Stimulated activated CD4-positive, alpha-beta T cell treated with anti-CD3 and anti-CD28 coated beads, Interleukin-1b, Interleukin-23, amount 100 ng/mL, for 1 hour (primary cell): ENCODE measurements at places on chromosomes 1 and 21.

GRCh38 chr1:56816909-56817308 is 2.3 kb downstream of the FYB2 start:
- DNase-seq = no peak

- DNase-seq = no peak
These were observed 240.4 kb downstream of the SDCCAG8 start for GRCh38 chr1:243496187-243496646.

GRCh38 chr1:214027498-214027897 is 39.7 kb downstream of the PROX1 start:
- DNase-seq = no peak

DNA sequence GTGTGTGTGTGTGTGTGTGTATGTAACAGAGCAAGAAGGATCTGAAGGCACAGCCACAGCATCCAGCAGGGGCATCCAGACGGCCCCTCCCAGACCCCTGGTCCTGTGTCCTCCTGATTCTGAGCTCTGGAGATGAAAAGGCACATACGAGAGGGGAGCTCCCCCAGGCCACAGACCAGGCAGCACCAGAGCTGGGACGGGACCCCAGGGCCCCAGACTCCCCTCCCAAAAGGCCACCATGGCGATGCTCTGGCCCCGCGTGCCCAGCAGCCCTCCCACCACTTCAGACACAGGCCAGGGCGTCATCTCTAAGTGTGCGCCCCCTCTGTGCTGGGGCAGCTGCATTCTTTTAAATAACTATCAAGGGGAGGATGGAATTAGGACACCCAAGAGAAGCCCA is 245.8 kb downstream of the MATN1 start:
- DNase-seq = no peak

DNA sequence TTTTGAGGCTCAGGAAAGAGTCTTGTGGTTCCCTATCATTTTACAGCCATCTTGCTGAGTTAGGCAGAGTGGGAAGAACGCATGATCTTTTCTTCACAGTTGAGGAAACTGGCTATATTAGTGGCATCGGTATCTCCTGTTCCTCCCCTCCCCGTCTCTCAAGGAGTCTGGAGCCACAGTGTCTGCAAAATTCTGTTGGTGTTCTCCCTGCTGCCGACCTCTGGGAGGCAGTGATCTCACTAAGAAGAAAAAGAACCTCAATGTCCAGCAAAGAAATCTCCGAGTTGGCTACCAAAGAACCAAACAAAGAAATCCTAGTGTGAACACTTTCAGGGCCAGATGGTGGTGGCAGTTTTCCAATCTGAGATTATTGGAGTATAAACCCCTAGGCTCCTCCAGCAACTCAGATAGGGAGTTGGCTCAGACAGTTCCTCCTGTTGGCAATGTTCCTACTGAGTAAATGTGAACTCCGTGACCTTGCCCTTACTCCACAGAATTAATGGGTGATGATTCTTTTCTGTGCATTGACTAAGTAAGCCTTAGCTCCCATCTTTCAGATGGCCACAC is 41.2 kb downstream of the PRAMEF20 start:
- no peak for DNase-seq

DNA sequence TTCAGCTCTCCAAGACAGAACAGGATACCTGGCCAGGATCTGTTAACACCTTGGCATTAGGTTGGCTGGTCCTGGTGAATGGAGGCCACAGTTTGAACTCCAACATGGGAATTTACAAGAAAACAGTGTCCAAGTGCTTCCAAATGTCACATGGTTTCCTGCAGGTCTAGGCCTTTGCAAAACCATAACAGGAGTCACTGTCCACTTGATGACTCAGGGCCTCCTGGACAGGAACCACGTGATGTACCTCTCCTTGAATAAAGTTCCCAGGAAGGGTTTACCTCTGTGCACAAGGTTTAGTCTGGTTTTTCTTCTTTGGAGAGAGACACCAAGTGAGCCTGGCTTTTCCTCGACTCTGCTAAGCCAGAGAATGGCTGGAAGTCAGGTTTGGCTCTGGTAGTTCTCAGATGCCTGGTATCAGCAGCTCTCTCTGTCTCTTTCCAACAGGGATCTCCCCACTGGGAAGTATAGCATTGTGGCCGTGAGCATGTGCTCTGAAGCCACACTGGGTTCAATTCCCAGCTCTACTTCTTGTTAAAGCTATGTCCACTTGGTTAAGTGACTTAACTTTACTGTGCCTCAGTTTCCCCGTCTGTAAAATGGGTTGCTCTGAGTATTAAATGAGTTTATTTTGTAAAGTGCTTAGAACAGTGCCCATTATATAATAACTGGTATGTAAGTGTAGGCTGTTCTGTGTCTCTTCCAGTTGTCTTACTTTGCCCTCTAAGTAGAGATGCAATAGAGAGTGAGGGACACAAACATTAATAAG is 27.3 kb upstream of the TMEM61 start:
- DNase-seq = no peak

- no peak for DNase-seq
These were observed 5.1 kb downstream of the CD1D start for GRCh38 chr1:158185770-158186169.

DNA sequence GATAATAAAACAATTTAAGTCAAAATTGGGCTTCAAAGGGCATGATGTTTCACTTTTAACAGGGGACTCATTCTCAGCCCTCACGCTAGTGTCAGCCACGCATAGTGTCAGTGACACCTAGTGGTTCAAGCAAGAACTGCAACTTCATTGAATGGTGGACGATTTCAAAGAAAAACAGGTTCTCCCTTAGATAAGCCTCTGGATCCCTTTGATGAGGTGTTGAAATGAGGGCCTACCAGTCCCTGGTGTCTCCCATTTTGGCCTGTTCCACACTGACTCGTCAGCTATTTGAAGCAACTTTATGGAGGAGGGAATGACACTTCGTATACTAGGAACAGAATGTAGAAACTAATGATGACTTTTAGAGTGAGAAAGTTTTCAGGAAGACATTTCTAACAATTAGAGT is 56.2 kb downstream of the FCRL5 start:
- no peak for DNase-seq

GRCh38 chr1:2210084-2210653 is 15.6 kb upstream of the FAAP20 start:
- DNase-seq = no peak

GRCh38 chr1:225426395-225427234 is 1.2 kb downstream of the LBR start:
- DNase-seq = no peak

GRCh38 chr1:179881642-179882252 is 338 bp upstream of the TOR1AIP1 start:
- no peak for DNase-seq

DNA sequence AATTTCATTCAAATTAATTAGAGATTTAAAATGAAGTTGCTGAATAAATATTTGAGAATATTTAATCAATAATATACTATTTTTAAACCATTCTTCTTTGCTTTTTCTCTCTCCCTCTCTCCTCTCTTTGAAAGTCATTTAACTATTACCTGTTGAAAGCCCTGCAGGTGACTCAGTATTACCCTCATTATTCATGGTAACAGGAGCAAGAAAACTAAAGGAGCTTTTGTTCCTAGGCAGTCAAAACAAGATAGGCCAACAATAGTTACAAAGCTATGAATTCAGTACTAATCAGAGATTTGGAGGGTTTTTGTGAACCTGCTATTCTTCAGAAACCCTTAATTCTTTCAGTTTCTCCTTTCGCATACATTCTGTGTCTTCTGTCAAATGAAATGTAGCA is 721.3 kb upstream of the NCAM2 start:
- DNase-seq = no peak

DNA sequence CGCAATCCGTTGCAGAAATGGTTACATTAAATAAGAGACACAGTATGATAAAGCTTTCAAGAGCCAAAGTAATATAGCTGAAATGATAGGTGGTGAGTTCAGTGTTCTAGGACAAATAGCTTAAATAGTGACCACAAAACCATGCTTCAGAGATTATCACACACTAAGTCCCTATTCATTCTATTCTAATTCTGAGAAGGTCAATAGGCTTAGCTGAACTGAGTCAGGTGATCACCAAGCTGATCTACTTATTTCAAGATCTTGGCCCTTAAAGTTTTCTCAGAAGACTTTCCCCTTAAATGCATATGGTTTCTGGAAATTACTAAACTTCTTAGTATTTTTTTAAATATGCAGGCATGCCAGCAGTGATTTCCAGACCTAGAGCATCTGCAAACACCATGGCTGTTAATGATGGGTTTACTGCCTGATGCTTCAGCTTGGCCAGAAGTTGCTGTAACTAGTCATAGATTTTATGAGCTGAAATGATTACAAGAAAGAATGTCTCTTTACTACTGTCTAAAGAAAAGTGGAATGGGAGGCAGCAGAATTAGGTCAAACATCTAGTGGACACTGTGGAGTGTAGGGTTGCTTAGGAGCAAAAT is 242.9 kb downstream of the ST6GALNAC3 start:
- no peak for DNase-seq

DNA sequence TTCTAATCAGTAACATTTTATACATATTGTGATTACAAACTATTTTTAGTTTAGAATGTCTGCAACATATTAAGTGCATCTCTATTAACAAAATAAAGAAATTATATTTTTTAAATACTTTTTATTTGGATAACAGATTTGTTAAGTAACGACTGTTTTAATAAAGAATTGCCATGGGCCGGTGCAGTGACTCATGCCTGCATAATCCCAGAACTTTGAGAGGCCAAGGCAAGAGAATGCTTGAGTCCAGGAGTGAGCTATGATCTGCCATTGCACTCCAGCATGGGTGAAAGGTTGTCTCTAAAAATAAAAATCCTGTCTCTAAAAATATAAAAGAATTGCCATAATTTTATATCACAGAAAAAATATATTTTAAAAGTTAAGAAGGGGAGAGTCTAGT is 4.1 kb downstream of the LRRIQ3 start:
- no peak for DNase-seq

DNA sequence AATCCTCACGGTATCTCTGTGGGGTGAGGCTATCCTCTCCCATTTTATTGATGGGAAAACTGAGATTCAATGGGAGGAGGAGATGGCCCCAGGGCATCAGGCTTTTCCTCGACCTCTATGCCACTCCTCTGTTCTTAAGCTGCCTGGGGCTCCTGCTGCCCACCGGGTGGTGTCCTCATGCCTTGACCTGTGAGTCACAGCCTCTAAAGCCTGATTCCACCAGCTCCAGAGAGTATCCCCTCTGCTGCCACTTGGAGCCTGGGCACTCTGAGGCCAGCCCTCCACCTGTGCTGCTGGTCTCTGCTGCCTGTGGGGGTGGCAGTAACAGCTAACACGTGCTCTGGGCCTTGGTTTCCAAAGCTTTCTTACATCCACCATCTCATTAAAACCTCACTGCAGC is 241.2 kb downstream of the TRABD2B start:
- no peak for DNase-seq

DNA sequence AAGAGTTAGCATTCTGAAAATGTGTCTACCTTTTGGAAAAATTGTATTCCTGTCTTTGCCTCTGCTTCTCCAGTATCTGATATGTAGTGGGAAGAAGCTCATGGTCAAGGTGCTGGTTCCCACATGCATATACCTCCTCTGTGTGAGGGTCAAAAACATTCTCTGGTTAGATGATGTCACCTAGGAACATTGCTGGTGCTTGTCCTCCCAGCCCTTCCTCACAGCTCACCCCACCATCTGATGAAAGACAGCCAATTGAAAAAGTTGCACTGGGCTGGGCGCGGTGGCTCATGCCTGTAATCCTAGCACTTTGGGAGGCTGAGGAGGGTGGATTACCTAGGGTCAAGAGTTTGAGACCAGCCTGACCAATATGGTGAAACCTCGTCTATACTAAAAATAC is 154.4 kb downstream of the NR5A2 start:
- no peak for DNase-seq

DNA sequence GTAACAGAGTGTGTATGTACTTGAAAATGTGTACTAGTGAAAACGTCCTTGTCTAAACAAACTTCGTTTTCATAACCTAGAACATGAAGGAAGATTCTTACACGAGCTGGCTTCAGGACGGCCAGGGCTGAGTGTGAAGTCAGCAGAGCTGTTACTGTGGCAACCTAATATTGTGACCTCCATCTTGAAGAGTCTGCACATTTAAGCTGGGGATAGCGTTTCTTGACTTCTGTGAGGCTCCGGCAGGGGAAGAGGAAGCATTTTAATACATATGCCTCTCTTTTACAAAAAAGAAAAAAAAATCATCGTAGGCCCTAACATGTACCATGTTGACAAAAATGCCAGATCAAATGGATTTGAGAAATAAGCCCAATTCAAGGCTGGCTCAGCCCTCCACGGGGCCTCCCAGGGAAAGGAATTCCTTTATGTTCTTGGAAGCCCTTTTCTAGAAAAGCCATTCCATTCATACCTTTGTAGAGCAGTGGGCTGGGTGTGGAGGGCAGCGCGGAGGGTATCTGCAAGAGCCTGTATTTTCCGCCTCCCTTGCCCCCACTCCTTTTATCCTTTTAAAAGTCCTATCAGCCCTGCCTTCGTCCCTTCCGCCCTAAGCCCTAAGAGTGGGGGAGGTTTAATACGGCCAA is 51.1 kb downstream of the SIM2 start:
- DNase-seq = no peak

GRCh38 chr1:220300442-220301121 is 28.3 kb upstream of the RAB3GAP2 start:
- DNase-seq = no peak

GRCh38 chr1:20250340-20250989 is 40.2 kb upstream of the VWA5B1 start:
- no peak for DNase-seq

GRCh38 chr1:35567947-35568558 is 5.1 kb upstream of the TFAP2E start:
- no peak for DNase-seq

DNA sequence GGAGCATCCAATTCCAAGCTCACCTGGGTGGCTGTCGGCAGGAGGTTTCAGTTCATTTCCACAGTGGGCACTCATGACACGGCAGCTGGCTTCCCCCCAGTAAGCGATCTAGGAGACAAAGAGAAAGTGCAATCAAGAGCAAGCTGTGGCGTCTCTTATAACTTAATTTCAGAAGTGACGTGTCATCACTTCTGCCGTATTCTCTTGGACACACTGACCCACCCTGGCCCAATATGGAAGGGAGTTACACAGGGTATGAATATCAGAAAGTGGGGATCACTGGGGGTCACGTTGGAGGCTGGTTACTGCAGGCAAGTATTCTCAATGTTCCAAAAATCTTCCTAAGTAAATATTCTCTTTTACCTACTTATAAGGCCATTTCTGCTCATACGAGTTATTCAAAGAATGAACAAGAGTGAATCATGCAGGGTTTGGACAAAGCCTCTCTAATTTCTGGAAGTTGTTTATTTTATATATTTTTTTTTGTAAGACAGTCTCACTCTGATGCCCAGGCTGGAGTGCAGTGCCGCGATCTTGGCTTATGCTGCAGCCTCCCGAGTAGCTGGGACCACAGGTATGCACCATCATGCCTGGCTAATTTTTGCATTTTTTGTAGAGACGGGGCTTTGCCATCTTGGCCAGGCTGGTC is 46.5 kb upstream of the GREM2 start:
- DNase-seq = no peak

- DNase-seq = no peak
These were observed 537.9 kb upstream of the NR5A2 start for GRCh38 chr1:199489594-199489993.

GRCh38 chr1:35047188-35047858 is 15.6 kb upstream of the ZMYM6 start:
- DNase-seq = no peak

DNA sequence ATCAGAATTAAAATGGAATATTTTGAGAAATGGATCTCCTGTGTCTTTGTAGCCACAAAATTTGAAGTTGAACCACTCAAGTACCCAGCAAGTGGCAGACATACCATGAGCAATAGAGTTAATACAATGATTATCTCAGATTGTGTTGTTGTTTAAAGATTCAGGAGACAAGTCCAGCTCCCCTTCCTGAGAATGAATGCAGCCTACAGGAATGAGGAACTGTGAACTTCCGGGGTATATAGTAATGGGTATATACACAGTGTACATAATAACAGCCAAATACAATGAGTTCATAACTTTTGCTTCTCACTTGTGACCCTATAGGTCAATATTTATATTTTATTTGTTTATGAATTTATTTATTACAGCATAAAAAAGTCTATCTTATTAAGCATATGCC is 445.0 kb downstream of the SETD4 start:
- no peak for DNase-seq
